DMS79 treated with DMSO at 0.1 percent for 48 hours (cell line): ENCODE measurements at places on chromosomes 5 and 9.
A peak's percentile ranks its signal among the peaks of the same experiment; 100 is the strongest.

DNA sequence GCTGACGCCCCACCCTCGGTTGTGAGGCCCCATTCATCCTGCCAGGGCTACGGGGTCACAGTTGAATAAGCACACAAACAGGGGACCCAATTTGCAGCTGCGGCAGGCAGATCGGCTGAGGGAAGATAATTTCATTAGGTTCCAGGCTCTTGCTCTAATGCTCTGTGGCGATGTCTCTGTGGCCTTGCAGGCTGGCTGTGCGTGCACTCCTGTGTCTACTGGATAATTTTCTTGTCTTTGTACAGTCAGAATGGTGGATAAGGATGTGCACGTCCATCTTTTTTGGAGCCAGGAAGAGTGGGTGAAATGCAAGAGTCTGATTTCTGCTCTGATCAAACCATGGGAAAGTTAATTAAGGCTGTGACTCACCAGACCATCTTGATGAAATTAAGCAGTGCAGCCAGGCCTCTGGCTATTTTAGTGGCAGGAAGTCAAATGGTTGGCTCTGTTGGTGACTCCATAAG lies 39.2 kb downstream of the NSG2 start:
- no peak for DNase-seq

DNA sequence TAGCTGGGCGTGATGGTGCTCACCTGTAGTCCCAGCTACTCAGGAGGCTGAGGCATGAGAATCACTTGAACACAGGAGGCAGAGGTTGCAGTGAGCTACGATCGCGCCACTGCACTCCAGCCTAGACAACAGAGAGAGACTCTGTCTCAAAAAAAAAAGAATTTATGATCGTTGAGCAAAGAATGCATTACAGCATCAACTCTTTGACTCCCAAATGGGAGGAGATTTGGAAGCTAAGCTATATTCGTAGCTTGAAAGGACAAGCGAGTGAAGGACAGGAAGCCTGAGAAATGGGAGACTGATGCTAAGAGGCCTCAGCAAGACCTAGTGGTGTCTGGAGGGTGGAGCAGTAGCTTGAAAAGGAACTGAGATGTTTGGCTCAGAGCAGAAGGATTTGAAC lies 10.3 kb upstream of the CCIN start:
- no peak for DNase-seq

DNA sequence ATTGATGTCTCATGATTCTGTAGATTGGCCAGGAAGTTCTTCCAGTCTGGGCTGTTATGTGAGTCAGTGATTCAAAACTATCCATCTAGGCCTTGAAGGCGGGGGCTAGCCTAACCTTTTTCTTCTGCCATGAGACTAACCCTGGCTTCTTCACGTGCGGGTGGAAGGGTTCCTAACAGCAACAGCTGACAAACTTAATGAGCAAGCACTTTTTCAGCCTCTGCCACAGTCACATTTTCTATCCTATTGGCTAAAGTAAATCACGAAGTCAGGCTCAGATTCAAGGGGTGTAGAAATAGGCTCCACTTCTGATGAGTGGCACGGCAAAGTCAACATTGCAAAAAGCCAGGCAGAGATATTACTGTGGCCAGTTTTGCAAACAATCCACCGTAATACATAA lies 68.4 kb downstream of the STK32A start:
- no peak for DNase-seq

DNA sequence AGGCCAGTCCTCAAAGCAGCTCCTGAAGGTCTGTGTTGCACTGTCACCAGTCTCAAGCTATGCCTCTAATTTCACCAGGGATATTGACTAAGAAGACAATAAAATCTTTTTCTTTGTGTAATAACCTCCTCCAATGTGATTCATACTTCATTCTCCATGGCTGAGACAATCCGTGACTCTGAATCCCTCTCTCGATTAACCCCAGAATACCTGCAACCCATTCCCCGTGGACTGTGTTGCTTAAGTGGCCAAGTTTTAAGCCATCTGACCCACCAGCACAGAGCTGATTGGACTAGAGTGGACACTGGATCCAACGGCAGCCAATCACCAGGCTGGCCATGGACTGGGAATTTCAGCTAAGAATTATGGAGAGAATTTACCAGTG lies 5.4 kb upstream of the CCIN start:
- no peak for DNase-seq

DNA sequence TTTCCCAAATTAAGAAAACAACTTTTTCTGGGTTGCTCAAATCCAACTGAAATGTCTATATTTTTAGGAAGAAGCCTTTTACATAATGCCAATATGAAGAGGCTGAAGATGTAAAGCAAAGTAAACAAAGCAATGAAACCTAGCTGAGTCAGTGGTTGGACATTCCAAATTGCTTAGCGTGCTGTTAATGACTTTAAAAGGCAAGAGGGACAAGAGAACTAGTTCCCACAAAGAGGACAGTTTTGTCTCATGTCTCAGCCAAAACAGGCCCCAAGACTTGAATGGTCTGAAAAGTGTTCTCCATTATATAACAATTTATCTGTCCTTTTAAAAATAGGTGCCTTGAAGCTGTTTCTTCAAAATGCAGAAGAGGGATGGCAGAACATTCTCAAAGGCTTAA lies 407.0 kb downstream of the ENC1 start:
- no peak for DNase-seq

- no peak for DNase-seq
These were observed 3.0 kb downstream of the RECK start for GRCh38 chr9:36039696-36040095.

GRCh38 chr5:65307931-65308330 lies 173.8 kb downstream of the ADAMTS6 start:
- no peak for DNase-seq

GRCh38 chr5:172492097-172492840 lies 37.9 kb upstream of the SH3PXD2B start:
- no peak for DNase-seq

GRCh38 chr5:154540600-154540999 lies 62.6 kb upstream of the HAND1 start:
- no peak for DNase-seq

GRCh38 chr5:65672796-65673195 lies 48.0 kb downstream of the SHLD3 start:
- DNase-seq: no peak

GRCh38 chr5:139823757-139824355 lies 28.2 kb downstream of the PSD2 start:
- DNase-seq: no peak

GRCh38 chr5:44871401-44871800 lies 62.7 kb downstream of the MRPS30 start:
- DNase-seq: no peak

GRCh38 chr9:79774356-79774755 lies 202.6 kb downstream of the TLE4 start:
- DNase-seq: no peak

- DNase-seq: no peak
These were observed at the start of gene ARSB for GRCh38 chr5:78985116-78985724. ARSB (minus strand) TSS chr5:78985310; CDS start chr5:78985248, 62 bp downstream.

DNA sequence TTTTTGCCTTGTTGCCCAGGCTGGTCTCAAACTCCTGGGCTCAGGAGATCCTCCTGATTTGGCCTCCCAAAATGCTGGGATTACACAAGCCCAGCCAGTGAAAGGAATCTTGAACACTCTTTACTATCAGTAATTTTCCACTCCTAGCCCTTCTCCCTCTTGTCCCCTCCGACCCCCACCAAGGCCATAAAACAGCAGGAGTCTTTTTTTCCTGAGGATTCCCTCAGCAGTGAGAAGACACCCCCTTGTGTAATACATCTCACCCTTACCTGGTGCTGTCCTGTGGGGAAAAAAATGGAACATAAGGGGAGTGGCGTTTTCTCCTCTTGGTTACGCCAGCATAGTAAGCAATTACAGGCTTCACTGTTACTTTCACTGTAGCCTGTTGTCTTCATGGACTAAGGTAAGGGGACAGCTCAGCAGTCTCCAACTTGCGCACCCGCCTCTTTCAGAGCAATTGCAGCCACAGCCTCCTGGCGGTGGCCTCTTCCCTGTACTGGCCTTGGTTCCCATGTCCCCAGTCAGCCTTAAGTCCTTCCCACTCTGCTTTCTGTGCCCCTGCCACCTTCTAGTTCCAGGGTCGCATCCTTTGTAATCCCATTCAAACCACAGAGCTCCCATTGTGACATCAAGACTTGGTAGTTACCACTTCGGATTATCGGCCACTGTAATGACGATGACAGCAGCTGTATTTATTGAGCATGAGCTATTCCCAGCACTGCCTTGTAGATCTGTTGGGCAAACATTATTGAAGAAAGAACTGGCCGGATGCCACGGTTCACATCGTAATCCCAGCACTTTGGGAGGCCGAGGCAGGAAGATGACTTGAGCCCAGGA lies 10.0 kb downstream of the NAIF1 start:
- DNase-seq: no peak

DNA sequence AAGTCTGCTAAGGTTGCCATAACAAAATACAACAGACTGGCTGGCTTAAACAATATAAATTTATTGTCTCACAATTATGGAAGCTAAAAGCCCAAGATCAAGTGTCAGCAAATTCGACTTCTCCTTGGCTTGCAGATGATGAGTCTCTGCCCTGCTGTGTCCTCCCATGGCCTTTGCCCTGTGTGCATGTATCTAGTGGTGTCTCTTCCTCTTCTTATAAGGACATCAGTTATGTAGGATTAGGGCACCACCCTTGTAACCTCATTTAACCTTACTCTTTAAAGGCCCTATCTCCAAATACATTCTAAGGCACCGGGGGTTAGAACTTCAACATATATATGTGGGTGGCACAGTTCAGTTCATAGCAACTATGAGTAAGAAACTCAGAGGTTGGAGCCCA lies 157.9 kb upstream of the RASA1 start:
- DNase-seq: no peak

- no peak for DNase-seq
These were observed 414 bp downstream of the WDR38 start for GRCh38 chr9:124853605-124854143.

- DNase-seq: no peak
These were observed 134.6 kb upstream of the HAND1 start for GRCh38 chr5:154612666-154613065.

DNA sequence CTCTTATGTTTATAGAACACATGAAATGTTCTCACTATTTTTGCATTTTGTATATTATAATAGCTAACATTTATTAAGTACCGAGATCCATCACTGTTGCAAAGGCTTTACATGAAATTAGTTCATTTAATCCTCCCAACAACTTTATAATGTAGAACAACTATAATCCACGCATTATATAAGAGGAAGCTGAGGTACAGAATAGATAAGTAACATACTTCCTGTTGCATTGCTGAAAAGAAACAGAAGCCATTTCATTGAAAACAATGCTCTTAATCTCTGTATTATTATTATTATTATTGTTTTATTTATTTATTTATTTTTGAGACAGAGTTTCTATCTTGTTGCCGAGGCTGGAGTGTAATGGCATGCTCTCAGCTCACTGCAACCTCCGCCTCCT lies 7.9 kb upstream of the INSYN2B start:
- no peak for DNase-seq

GRCh38 chr9:116695438-116695837 lies 8.3 kb downstream of the TRIM32 start:
- no peak for DNase-seq

GRCh38 chr9:32928145-32928763 lies 73.2 kb downstream of the APTX start:
- peak; percentile 38 for DNase-seq

DNA sequence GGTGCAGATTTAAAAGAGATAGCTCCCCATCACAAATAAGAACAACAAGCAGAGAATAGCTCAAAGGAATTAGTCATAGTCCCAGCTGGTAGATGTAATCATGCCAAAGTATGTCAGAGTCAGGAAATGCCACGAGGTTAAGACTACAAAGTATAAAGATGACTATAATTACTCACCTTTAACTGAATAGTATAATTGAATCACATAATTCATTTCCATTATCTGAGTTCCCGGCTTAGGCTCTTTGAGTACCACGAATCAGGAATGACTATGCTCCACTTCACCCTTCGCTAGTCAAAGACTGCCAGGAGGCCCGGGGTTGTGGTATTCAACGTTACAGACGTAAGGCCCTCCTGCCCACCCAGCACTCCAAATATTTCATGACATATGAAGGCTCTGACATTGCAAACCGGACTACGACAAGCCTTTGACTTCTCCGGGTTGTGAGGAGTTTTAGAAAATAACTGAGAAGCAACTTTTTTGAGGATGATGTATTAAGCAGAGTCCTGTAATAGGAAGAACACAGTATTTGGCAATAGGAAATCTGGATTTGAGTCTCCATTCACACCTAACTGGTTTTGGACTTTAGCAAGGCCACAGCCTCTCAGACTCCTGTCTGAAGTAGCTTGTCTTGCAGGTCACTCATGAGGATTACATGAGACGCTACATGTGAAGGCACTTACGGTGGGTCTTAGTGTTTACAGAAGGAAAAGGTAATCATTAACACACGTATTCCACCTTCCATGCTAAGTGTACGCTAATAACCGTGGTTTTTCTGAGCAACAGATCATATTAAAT lies 64.6 kb downstream of the ENC1 start:
- DNase-seq: no peak
